ENCODE measurements at places on chromosomes 12 and 14.

- DNase-seq = no peak
These were observed 38.1 kb upstream of the CAPRIN2 start for GRCh38 chr12:30792648-30793499.

DNA sequence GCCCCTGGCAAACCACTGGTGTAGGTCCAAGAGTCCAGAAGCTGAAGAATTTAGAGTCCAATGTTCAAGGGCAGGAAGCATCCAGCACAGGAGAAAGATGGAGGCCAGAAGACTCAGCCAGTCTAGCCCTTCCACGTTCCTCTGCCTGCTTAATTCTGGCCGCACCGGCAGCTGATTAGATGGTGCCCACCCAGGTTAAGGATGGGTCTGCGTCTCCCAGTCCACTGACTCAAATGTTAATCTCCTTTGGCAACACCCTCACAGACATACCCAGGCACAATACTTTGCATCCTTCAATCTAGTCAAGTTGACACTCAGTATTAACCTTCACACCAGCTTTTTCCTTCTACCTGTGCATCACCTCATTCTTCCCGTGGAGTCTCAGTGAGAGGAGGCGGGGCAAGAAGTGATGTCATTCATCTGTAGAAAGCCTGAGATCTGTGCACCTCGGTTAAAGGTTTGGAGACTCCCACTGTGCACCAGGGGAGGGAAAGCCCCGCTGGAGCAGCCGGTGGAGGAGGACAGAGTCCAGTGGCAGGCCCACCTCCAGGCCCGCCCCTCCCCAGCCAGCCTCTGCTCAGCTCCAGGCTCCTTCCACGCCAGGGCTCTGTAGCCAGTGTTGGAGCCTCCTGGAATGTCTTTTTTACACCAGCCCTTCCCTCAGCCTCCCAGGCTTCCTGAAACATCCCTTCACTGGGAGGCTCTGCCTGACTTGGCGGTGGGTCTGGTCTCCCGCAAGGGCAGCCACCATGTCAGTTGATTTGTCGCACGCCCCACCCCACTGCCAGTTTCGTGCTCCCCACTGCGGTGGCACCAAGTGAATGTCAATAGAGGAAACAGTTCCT, 80.1 kb upstream of the DYNC1H1 start:
- DNase-seq = no peak

DNA sequence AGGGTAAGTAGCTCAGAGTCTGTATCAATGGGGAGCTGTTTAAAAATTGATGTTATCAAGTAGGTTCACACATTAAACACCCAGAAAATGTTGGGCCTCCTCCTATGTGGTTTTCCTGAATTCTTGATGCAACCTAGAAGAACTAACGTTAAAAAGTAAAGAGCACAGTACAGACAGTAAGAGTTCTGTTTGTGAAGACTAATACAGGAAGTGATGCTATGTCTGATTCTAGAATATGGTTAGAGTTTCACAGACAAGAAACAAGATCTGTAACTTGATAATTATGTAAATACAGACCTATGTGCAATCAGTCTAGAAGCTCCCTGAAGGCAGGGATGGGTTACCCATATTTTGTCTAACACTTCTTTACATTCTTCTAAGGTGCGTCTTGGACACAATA, 214.9 kb upstream of the BTG1 start:
- no peak for DNase-seq

GRCh38 chr12:53480491-53481442, 18.5 kb downstream of the MAP3K12 start:
- DNase-seq = no peak

GRCh38 chr12:66449531-66449930, 147.2 kb downstream of the HELB start:
- DNase-seq = no peak

- DNase-seq = no peak
These were observed 93.1 kb downstream of the DDHD1 start for GRCh38 chr14:53060046-53060445.

- DNase-seq = no peak
These were observed 3.3 kb downstream of the CD4 start for GRCh38 chr12:6792522-6793201.

DNA sequence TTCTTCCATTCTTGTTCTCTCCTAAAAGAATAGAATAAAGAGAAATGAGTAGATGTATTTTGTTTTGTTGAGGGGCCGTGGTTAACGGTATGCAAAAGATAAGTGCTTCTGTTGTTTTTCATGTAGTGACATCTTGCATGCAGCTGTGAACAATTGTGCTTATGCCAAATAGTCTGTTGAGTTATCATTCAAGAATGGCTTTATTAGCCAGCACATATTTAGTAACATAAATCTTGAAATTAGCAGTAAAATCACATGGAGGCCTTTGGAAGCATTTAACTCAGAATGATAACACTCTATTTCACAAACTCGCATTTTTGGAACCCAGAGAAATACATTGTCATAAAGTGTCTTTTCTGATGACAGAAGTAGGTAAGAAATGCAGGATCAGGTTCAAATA, 1772.0 kb upstream of the FLRT2 start:
- no peak for DNase-seq

- DNase-seq = no peak
These were observed 62.0 kb downstream of the NDUFA12 start for GRCh38 chr12:94941440-94941862.

DNA sequence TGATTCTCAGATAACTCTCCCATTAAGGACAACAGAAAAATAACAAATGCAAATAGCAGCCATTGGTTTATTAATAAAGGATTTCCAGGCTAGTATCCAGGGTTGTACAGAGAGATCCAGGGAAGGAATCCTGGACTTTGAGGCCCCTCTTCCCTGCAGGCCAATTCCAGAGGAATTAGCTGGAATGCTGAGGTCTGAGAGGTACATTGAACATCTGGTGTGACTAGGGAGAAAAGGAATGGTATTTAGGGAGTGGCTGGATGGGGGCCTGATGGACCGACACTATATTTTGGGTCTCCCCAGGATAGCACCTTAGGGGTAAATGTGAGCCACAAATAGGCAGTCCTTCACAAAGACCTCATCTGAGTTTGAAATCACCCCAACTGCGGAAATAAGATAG, 924.5 kb downstream of the AACS start:
- no peak for DNase-seq
